ENCODE measurements at places on chromosomes 2 and 18.

- DNase-seq, result no peak
These were observed 58.4 kb downstream of the TXNL1 start for GRCh38 chr18:56580026-56580425.

DNA sequence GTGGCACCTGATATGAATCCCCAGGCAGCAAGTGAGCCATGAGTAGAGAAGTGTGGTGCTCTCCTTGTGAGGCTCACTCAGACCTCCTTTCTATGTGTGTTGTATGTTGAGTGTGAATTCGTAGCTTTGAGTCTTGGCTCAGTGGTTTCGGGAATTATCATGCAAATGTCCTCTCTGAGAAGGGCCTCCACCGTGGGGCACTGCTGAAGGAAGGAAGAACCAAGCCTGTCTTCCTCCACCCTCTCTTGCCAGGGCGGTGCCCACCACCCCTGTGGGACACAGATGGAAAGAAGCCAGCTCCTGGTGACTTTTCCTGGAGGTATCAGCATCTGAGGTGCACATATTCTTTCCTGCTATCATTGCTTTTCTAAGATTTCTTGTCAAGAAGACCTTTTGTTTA lies 156.1 kb downstream of the MYT1L start:
- no peak for DNase-seq

GRCh38 chr2:54967269-54967668 lies 83.0 kb downstream of the RTN4 start:
- no peak for DNase-seq

DNA sequence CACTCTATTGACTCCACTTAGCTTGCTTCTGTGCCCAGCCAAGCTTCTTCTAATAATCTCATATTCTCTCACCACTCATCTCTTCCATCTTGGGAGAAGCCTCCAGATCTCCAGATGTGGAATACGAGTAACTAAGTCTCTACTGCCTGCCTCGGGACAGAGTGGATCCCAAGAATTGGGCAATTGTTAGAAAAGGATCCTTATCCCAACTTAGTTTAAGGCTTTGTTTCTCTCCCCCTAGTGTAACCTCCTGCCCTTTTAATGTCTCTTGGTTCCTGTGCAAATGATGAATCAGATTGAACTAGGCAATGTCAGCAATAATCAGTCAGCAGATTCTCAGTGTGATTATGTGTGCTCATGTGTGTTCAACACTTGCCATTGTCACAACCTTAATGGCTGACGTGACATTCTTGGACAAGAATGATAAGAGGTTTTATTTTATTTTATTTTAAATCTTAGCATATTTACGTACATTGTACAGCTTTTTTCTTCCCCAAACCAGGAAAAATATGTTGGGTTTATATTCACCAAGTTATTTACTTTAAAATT lies 59.7 kb downstream of the MYO3B start:
- no peak for DNase-seq

- DNase-seq, result no peak
These were observed 78.3 kb downstream of the PDCL3 start for GRCh38 chr2:100641125-100641435.

DNA sequence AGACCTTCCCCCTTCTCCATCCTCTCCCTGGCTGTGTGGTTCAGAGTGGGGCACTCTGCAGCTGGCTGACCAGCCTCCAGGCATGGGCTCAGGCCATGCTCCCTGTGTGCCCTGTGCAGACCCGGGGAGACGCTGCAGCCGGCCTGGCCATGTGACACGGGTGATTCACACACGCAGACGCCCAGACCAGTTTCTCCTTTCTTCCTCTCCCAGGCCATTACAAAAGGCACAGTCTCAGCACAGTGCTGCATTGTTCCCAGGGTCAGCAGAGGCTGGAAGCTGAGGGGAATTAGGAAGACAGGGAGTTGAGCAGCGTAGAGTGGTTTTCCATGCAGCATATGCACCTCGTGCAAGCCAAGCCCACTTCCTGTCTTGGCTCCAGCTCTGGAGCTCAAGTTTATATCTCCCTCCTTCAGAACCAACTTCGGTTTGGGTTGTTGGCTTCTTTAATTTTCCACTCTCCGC lies 288.5 kb downstream of the TNS1 start:
- DNase-seq, result no peak

- DNase-seq, result peak; percentile 19
These were observed 77.4 kb downstream of the DYSF start for GRCh38 chr2:71530641-71531332.

DNA sequence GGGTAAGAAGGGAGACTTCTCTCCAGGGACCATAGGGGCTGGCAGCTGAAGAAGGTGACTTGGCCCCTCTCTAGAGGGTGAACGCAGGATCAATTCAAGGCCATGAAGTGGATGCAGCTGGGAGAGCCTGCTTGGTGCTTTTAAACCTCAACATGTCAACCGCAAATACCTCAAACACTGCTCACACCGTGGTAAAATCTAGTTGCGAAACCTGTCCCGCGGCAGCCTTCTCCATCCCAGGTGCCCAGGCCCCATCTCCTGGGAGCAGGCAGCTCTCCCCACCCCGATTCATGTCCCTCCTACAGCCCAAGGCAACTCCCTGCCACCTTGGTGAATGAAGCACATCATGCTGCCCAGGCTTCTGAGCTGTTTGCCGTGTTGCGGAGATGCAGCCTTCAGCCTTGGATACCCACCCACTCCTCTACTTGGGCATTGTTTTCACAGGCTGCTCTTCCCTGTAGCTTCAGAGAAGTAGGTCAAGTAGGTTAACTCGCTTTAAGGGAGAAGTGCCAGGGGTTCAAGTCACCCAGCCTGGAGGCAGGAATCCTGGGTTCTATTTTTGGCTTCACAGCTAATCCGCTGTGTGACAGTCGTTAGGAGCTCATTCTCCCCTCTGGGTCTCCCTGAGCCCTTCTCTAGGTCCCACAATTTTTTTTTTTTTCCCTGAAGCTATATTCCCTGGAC lies 6.2 kb upstream of the EFR3B start:
- DNase-seq, result no peak

GRCh38 chr2:104215269-104216161 lies 638.4 kb upstream of the POU3F3 start:
- DNase-seq, result no peak

GRCh38 chr2:24993406-24994145 lies 21.8 kb upstream of the DNAJC27 start:
- DNase-seq, result no peak

- DNase-seq, result no peak
These were observed 29.4 kb upstream of the WDR75 start for GRCh38 chr2:189411860-189412259.

DNA sequence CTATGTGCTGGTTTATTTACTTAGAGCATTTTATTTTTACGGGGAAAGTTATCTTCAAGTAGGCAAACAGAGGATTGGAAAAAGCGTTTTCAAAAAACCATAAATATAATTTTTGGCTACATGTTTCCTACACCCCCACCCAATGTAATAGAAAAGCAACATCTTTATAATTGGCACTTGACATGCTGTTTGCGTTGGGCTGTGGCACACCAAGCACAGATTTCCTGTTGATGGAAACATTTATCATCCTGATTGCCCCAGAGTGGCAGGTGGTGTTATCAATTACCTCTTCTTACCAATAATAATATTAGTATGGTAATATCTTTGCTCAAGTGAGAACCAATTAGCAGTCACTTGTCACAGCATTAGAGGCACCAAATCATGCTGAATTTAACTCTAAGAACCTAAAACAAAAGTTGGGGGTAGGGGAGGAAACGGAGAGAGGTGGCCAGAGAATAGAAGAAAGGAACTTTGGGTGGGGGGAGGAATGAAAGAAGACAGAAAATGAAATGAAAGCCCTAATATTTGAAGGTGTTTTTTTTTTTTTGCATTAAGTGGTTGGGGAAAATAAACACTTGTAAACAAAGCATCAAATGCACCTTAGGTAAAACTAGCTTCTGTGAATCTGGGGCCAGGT lies 3.8 kb upstream of the SALL3 start:
- no peak for DNase-seq

- DNase-seq, result no peak
These were observed 91.6 kb downstream of the TTC27 start for GRCh38 chr2:32719430-32719829.

GRCh38 chr2:143392358-143392757 lies 263.1 kb downstream of the ARHGAP15 start:
- no peak for DNase-seq

- no peak for DNase-seq
These were observed 25.6 kb downstream of the BCL2 start for GRCh38 chr18:63293935-63294334.

DNA sequence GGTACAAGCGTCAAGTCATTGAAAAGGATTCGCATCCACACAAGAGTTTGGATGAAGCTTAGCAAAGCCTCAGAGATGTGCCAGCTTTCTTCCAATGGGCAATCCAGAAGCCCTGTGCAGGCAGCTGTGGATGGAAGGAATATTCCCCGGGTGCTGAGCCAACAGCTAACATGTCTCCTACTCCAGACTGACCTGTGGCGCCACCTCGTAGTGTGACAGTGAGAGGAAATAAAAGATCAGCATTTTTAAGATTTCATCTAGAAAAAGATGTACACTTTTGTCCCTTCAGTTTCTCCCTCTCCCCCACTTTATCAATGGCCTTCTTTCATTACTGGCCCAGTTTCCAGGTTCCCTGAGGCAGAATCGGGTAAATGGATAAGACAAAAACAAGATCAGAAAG lies 48.9 kb upstream of the SPATS2L start:
- no peak for DNase-seq

- no peak for DNase-seq
These were observed 48.4 kb downstream of the TANK start for GRCh38 chr2:161208527-161209139.

- no peak for DNase-seq
These were observed 127.1 kb downstream of the ETAA1 start for GRCh38 chr2:67524213-67524612.

DNA sequence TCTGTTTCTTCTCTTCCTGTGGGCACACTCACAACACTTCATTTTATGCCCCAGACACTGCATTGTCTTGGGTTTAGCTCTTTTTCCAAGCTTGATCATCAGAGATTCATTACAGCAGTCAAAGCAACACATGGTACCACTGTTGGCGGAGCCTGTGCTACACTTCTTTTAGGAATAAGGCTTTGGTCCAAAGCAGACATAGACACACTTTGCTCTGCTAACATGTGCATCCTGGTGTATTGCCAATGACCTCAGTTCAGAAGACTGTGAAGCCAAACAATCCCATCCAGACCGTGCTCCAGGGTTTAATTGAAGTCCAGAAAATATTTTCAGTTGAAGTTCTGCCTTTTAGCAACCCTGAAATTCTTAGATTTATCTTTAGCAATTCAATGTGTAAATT lies 354.6 kb upstream of the RAB12 start:
- no peak for DNase-seq

GRCh38 chr2:46980786-46981573 lies 65.4 kb upstream of the MCFD2 start:
- no peak for DNase-seq

- no peak for DNase-seq
These were observed 89.1 kb downstream of the ABCA12 start for GRCh38 chr2:215049341-215049740.

- DNase-seq, result no peak
These were observed 80.2 kb upstream of the DNMT3A start for GRCh38 chr2:25421820-25422411.

- no peak for DNase-seq
These were observed 3.8 kb downstream of the MRPL30 start for GRCh38 chr2:99184811-99185210.

- DNase-seq, result no peak
These were observed 762.3 kb downstream of the DCDC2C start for GRCh38 chr2:4465671-4466070.

DNA sequence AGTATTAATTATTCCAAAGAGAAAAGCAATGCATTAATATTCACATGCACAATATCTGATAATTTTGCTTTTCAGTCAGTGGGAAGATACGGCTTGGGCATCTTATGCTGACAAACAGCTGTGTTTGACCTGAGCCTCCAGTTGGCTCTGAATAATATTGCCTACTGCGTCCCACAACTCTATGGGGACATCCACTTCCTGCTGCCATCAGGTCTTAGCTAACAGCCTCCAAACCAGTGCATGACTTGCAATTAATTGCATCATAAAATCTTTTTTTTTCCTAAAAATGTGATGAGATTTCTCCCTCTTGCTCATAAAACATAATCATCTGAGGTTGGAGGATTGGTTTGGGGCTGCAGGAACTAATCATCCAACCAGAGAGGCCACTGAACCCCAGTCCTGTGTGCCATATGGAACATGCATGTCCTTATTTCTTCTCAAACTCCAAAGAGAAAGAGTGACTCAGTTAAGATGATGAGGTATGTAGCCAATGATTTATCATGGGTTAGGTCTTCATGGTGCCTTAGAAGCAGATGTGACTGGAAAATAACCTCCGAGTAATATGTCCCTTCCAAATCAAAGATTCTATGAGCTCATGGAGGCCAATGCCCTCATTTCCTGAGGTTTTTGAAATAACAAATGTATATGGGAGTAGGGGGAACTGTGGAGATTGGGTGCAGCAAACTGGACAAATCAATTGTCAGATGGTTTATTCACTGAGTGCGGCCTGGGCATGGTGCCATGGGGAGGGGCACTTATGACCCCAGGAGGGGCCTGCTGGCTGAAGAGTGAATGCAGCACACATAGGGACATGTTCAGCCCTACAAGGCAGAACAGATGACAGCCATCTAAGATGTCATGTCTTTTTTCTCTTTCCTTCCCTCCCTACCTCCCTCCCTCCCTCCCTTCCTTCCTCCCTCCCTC lies 39.4 kb downstream of the EDAR start:
- DNase-seq, result no peak
